ENCODE measurements at places on chromosomes 7 and 10.

DNA sequence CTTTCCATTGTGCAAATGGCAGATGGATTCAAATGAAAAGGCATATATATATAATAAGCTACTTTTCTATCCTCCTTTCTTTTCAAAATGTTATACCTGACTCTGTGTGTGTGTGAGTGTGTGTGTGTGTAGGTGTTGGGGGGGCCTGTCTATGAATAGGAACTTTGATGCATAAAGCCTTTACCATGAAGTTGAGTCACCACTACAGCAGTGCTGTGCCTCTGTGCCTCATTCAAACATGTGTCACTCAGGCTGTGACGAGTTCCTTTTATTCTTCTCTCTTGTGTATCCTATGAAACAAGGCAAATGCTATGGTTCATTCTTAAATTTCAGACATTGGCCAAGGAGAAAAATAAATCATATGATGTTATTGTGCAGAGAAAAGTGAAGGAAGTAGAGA is 52.7 kb upstream of the DKK1 start:
- DNase-seq, result peak; percentile 3

DNA sequence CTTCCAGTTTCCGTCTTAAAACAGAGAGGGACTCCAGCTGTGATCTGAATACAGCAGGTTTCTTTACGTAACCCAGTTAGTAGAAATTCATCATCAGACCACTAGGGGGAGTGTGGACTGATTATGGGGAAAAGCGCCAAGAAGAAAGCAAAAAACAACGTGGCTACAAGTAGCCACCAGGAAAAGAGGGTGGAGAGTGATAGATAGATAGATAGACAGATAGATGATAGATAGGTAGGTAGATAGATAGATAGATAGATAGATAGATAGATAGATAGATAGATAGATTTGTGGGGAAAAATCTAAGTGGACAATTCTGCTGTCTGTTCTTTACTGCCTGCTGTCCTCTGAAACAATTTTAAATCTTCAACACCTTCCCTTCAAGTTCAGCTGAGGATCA is 12.7 kb upstream of the AKR1B10 start:
- DNase-seq, result peak; percentile 90

- no peak for DNase-seq
These were observed 29.7 kb downstream of the MKLN1 start for GRCh38 chr7:131357282-131357880.

GRCh38 chr7:28179120-28180030 is 1.2 kb downstream of the JAZF1 start:
- peak; percentile 79 for DNase-seq

GRCh38 chr10:120607710-120608703 is 151.0 kb downstream of the PLPP4 start:
- no peak for DNase-seq

DNA sequence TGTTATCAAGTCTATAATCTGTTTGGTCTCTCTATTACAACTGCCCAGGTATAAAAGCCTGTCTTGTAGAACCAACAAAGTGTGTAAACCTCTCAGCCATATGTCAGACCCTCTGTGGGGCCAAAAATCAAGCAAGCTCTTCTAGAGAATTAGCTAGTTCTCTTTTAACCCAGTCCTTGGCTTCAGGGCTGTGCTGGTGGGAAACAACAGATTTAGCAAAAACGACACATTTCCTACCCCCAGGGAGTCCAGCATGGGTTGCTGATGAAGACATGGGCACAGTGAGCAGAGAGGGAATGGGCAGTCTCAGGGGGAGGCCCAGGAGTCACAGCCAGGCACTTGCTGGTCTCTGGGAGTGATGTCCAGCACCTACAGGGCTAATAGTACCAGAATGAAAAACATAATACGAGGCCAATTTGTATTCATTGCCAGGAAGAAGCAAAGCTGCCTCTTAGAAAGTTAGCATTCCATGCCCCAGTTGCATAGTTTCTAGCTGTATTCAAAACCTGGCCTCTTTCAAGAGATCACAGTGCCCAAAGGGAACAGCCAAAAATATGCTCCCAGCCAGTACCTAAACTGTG is 80.1 kb downstream of the FRMD4A start:
- no peak for DNase-seq

DNA sequence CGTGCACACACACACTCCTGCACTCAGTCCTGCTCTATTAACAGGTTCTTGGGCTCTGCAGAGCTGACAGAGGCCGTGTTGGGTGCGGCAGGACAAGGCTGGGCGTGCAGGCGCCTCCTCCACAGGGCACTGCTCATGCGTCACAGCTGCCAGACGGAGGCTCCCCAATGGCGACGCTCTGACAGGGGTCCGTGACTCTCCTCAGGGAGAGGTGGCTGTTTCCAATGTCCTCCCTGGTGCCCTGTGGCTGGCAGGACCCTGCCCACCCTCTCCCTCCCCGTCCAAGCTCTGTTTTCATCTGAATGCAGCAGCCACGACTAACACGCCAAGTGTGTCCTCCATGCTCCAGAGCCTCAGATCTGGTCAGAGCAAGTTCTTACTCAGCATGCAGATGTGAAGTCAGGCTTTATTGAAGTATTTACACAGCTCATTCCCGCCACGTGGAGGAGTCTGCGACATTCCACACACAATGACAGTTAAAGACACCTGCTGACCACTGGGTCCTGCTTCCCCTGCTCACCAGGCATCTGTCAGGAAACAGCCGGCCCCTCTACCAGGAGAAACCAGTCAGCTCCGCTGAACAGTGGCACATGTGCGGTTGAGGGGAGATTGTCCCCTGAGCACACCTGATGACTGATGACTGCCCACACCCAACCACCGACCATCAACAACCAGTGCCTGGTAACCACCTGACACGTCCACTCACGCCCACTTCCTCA is 116.7 kb downstream of the VIPR2 start:
- no peak for DNase-seq

DNA sequence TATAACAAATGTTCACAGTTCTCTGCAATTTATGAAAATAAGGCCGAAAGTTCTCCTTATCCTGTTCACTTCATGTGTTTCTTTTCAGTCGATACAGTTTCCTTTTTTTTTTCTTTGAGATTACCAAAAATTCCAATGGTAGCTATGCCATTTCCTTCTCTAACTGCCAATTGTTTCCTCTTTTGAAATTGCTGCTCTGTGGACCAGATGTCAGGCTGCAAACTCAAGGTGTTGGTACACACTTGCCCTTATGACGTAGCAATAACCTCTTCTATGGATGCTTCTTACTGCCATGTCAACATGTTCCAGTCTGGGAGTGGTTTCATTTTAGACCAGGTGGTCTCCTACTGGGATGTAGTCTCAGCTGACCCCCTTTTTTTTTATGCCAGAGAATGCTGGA is 52.9 kb downstream of the CASD1 start:
- DNase-seq, result no peak

DNA sequence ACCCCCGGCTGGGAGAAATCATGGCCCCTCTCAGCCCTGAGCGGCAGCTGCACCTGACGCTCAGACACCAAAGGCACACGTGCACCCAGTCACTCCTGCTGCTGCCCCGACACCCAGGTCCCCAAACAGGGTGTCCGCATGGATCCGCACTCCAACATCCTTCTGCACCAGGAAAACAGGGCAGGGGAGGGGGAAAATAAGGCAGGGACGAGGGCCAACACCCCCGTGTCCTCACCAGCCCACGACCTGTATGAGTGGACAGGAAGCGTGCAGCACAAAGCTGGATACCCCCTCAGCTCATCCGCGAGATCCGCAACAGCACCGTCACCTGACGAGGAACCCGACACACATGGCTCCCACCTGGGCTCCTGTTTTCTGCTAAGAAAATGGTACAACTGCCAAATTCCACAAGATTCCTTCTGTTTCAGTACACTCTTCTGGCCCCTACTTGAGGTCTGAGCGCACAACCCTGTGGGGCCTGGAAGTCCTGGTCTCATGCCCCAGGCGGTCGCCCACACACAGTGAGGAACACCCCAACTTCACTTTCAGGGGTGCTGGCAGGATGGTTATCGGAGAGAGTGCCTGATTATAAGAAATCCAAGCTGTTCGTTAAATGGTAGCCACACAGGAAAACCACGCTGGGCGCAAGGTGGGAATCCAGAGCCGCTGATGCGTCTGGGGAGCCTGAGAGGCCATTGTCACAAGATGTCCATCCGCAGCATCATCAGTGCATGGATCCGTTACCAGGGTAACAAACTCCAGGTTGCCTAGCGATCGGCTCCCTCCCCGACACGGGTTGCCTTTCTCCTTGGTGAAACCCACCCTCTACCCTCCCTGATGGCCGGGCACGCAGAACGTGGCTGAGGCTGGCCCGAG is 63.6 kb downstream of the ZRANB1 start:
- no peak for DNase-seq

DNA sequence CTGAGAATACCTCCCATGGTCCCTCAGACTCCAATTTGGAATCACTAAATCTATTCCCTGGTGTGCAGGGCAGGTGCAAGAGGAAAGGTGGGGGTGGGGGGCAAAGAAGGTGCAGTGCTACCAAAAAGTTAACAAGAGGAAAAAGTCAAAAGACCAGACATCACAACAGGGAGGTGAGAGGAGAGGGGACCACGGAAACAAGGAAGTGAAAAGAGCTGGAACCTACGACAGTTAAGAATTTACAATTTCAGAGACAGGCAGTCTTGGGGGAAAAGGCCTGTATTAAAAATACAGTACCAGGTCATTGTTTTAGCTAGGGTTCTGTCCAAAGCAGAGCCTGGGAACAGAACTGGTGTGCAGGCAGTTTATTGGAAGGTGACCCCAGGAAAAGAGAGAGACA is 14.6 kb downstream of the ITGB1 start:
- DNase-seq, result no peak

- peak; percentile 24 for DNase-seq
These were observed 3.5 kb downstream of the NRCAM start for GRCh38 chr7:108452707-108453106.

DNA sequence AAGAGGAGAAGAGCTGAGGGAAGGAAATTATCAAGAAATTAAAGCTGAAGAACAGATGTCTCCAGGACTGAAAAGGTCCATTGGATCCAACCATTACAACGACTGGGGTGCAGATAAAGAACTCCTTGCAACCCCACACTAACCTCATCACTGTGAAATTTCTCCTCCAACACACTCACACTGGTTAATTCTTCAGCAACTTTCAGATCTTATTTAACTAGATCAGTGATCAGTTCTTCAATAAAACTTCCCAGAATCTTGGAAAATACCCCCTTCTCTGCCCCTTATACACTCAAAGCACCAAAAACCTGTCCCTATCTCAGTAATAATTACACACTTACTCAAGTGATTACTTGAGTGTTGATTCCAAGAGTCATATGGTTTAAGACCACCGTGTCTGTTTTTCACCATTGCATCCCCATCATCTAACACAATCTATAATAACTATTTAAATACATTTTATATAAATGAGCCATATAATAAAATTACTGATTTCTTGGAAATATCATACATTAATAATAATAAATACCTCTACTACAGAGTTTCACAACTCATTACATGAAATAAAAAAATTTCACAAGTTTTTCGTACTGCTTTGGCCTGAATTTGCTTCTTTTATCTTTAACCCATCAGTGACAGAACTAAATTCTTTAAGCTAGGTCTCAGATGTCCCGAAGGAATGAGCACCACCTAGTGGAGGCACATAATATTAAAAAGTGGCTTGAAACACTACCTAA is 123.7 kb downstream of the MPP7 start:
- peak; percentile 69 for DNase-seq

All from suppressor macrophage treated with lipopolysaccharide for 4 hours (primary cell).